Stomach (tissue), 19 donors: ENCODE measurements at places on chromosomes 7 and 10. TPM values are rescaled to one million over a fixed set of nuclear protein-coding genes. Genes with fewer than 3 reads are reported as not detected.

DNA sequence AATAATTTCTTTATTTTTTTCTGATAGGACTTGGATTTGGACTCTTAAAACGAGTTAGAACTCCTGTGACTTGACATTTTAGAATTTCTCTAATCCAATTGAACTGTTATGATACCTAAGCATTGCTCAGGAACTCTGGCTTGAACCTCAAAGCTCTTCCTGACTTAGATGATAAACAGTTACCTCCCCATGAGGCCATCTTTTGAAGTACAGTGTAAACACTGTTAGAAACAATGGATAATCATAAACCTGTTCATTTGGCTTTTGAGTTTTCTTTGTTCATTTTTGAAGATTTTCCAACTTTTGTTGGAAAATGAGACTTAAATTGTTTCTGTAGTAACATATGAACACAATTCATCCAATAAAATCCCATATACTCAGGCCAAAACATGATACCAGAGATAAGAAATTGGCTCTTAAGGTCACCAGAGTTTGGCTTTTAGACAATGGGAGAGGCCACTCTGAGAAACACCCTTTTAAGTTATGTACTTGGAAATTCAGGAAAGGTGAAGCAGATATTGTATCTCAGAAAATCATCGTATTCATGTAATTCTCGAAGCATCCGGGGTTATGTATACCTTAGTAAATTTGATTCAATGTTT is 59.6 kb downstream of the RUNDC3B start:
- no peak overlapping the region for H3K4me3 ChIP-seq
- DNase-seq = no peak
- H3K27ac ChIP-seq = no peak overlapping the region
- no peaks in the 10 kb centered on the region for H3K4me1 ChIP-seq

DNA sequence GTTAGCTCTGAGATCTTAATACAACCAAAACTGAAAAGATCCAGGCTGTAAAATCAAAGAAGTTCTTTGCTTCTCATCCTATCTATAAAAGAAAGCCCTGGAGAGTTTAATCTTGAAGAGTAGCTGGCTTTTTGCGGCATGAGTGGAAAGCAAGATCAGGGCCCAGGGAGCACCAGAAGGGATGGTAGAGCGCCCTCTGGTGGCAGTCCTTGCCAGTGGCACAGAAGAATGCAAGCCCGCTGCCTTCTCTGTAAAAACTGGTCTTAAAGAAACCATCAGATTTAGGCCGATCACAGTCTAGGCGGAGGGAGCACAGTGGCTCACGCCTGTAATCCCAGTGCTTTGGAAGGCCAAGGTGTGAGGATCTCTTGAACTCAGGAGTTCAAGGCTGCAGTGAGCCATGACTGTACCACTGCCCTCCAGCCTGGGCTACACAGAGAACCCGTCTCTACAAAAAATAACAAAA is 35.6 kb downstream of the CPN1 start:
- H3K4me1 ChIP-seq = no peaks in the 10 kb centered on the region
- H3K4me3 ChIP-seq = no peak overlapping the region
- no peaks in the 10 kb centered on the region for H3K27me3 ChIP-seq
- DNase-seq = peak; percentile 94
- H3K36me3 ChIP-seq = no peaks in the 10 kb centered on the region

- H3K27ac ChIP-seq = no peak overlapping the region
- no peak for DNase-seq
- H3K4me3 ChIP-seq = no peak overlapping the region
Measured at GRCh38 chr10:1378473-1378872, 322.3 kb downstream of the WDR37 start.

GRCh38 chr10:71221586-71222202 is 9.3 kb downstream of the UNC5B start:
- peaks cover 17% of the 10 kb centered on the region for H3K4me1 ChIP-seq
- H3K27ac ChIP-seq = no peak overlapping the region
- peaks cover 10% of the 10 kb centered on the region for H3K27me3 ChIP-seq
- H3K36me3 ChIP-seq = no peaks in the 10 kb centered on the region
- no peak overlapping the region for H3K4me3 ChIP-seq
- peak; percentile 4 for DNase-seq

AKR1C8 gene
- not detected for polyA plus RNA-seq

STAG3 gene
- 0.50 TPM for polyA plus RNA-seq

TMEM196 gene
- polyA plus RNA-seq = 0.03 TPM

OR2A42 gene
- not detected for polyA plus RNA-seq
